ENCODE measurements at places on chromosomes 3 and 15.

- no peak for DNase-seq
Measured at GRCh38 chr3:190193210-190193609, 72.5 kb upstream of the P3H2 start.

GRCh38 chr3:127790882-127791183 is 31.5 kb downstream of the MGLL start:
- DNase-seq, result no peak

- DNase-seq, result no peak
Measured at GRCh38 chr3:42569593-42570142, 12.1 kb downstream of the SEC22C start.

DNA sequence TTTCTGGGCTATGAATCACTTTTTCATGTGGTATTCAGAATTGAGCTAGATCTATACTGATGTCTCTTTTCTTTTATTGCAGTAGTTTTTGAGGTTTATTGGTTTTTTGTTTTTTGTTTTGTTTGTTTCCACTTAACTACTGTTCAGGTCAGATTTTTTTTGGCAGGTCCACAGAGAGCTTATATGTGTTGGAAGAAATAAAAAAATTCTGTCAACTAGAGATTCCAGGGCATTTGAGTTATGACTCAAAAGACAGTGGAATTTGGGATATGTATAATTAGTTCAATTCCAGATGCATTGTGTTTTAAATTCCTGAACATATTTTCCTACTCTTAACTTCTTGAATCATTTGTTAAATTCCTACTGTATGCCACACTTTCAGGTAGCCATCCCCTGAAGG is 727.2 kb downstream of the SI start:
- DNase-seq, result no peak

GRCh38 chr3:122824465-122825381 is 29.9 kb downstream of the SLC49A4 start:
- DNase-seq, result no peak

DNA sequence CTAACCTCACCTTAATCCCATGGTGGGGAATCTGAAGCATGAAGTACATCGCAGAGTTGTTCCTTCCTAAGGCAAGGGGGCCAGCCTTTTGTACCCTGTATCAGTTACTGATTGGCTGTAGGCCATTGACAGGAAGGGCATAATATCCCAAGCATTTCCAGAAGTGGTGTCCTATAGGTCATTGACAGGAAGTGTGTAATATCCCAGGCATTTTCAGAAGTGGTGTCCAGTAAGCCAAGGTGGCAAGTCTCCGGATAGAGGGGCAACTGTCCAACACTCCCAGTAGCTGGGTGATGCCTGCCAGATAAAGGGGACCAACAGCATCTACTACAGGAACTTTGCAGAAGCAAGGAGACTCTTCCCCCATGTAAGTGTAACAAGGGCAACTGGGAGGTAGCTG is 52.1 kb upstream of the MYRIP start:
- DNase-seq, result no peak

DNA sequence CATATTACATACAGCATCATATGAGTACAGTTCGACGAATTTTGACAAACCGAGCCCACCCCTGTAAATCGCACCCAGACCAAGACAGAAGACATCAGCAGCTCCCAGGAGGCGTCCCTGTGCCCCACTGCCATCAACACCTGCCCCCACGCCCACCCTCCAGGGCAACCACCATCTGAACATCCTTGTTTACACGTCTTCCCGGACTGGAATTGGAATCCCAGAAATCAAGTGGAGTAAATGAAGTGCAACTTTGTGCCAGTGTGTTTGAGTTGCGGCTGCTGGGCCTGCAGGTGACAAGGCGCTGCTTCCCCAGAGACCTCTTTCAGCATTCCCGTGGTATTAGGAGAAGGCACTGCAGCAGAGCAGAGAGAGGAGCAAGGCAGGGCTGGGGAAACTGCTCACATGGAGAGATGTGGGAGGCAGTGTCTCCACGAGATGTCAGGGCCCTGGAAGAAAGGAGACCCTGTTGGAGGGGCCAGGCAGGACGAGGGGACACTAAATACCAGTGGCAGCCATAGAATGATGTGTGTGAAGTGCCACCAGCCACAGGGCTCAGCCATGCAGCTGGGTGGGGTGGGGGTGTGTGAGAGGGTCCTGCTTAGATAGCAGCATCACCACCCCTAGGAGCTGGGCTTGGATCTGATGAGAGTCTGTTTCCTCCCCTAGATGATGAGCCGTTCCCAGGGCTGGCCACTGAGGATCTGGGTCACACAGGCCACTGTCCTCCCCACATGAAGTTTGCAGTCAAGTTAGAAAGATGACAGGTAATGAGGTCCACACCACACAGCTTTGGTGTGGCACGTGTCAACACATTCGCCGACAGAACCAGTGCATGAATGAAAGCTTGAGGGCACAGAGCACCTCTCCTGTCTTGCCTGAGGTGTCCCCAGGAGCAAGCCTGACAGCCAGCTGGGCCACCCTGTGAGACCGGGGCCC is 33.4 kb upstream of the PCSK6 start:
- DNase-seq, result no peak

GRCh38 chr3:131847966-131848510 is 186.8 kb downstream of the CPNE4 start:
- DNase-seq, result no peak

GRCh38 chr3:24540821-24541220 is 46.2 kb upstream of the THRB start:
- DNase-seq, result no peak

DNA sequence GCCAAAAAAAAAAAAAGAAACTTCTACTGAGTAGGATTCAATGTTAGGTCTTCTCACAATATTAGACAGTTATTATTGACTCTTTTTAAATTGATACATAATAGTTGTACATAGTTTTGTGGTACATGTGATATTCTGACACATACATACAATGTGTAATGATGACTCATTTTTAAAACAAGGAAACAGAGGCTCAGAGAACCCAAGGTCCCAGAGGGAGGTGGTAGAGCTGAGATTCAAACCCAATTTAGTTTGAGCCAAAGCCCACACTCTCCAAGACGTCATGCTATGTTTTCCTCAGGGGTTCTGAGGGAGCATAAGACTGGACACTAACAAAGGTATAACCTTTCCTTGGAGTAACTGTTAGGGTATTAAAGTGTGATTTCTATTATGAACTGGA is 40.6 kb downstream of the MYO5C start:
- DNase-seq, result no peak

GRCh38 chr15:82986442-82986780 is 401 bp downstream of the RAMAC start:
- no peak for DNase-seq

GRCh38 chr15:38622304-38622703 is 57.7 kb upstream of the RASGRP1 start:
- no peak for DNase-seq

DNA sequence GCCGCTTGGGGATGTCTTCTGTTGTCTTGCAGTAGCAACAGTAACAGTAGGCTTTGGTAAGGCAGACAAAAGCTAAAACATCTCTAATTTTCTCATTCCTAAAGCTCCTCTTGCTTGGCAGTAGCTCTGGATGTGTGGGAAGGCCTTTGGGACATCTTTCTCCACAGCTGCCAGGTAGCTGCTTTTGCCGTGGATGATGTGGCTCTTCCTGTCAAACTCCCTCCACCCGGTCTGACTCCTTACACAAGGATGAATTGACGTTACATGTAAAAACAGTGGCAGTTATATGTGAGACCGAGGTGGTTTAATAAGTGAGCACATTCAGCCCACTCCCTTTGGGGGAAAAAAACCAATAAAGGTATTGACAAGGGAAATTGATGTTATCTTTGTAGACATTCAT is 309.1 kb downstream of the TUSC7 start:
- DNase-seq, result no peak

DNA sequence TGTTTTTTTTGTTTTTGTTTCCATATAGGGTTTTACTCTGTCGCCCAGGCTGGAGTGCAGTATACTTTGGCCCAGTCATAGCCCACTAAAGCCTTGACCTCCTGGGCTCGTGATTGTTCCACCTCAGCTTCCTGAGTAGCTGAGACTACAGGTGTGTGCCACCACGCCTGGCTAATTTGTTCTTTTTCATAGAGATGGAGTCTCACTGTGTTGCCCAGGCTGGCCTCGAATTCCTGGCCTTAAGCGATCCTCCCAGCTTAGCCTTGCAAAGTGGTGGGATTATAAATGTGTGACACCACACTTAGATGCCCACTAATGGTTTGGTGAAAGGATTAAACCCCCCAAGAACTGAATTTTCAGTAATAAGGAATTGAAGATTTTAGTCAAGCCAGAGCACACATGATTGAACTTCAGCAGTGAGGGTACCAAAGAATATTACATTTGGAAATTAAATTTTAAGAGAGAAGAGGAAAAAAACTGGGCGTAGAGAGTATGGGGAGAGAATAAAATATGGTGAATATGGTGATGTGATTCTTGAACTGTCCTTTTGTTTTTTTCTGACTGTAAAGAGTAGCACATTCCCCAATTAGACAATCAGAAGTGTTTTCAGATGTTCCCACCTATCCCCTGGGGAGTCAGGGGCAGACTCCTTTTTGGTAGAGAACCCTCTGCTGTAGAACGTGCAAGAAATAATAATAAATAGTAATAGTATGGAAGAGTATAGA is 208.1 kb downstream of the PTPRG start:
- DNase-seq, result no peak

DNA sequence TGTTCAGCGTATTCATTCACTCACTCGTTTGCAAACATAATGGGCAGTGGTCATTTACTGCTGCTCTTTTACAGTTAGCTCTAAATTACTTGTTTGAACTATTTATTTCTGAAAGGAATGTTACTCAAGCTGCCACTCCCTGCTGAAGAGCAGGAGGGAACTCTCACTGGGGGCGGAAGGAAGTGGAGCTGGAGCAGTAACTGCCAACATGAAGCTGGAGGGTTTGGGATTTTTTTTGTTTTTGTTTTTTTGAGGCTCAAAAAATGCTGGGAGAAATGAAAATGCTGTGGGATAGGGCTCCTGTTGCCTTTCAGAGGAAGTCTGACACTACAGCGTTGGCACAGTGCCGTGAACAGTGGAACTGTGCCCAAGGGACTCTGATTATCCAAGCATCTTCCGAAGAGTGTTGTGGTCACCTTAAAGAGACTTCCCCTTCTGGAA is 44.1 kb downstream of the SENP2 start:
- DNase-seq, result no peak

- no peak for DNase-seq
Measured at GRCh38 chr3:62361261-62361660, 12.1 kb downstream of the FEZF2 start.

DNA sequence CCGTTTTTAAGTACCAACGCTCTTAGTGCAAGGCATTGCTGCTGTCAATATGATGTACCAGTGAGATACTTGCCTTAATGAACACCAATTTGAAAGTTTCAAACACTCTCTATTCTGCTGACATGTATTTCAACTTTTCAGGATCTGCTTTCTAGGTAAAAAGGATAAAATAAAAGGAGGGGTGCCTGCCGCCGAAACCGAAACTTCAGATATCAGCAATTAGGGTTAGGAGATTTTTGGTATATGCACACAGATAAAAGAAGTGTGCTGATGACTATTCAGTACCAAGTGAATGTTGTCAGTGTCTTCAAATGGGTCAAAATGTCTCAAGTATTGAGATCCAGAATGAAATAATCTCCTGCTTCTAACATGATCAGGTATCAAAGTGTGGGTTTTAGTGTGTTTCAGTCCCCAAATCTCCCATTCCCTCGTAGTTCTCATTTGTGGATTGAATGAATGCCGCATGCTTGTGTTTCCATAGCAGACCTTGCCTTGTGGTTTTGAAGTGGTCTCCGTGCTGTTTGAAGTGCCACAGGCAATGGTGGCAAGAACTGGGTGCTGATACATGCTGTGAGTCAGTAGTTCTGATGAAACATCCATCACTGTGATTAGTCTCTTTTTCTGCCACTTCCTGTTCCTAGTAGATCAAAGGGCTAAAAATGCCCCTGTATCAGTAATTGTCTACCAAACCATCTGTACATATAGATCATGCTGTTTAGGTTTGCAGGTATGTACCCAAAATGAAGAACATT is 22.5 kb downstream of the CHST14 start:
- peak; percentile 38 for DNase-seq

DNA sequence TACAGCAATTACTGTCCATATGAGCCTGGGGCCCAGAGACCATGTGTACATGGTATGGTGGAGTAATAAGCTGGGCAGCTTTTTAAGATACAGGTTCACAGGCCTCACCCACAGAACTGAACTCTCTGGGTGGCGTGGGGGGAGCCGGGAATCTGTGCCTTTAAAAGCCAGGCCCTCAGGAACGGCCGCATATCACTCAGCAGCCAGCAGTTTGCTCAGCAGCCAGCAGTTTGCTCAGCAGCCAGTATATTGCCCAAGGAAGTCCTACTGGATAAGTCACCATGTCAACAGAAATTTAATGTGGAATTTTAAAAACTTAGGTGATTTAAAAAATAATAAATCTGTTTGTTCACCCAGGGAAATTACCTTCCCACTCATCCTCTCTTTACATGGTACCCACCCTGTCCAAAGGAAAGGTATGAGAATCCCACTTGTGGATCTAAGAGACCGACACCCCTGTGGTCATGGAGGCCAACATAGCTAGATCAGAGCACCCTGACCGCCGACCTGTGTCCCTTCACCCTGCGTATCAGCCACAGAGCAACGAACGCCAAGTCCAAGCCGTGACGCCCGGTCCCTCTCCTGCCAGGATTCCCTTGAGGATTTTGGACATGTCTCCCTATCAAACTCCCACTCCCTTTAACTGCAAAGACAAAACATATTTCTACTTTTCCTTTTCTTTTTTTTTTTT is 95.7 kb upstream of the CHRM5 start:
- no peak for DNase-seq

GRCh38 chr15:52427804-52428203 is 100.9 kb downstream of the MYO5A start:
- no peak for DNase-seq

DNA sequence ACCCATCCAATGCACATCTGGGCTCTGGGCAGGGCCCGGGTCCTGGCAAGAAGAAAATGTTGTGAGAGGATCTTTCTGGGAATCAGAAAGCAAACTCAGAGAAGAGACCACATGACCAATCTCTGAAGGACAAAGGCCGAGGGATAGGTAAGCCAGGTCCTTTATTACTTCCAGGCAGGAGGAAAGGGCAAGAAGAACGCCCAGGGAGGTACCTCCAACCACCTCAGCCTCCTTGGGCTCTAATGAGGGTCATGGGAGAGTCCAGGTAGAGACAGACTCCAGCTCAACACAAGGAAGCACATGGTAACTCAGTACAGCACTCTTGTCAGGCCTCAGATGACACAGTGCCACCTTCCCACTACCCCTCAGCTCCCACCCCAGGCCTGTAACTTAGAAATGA is 26.0 kb downstream of the ZNF445 start:
- DNase-seq, result no peak

GRCh38 chr3:171323938-171324536 is 136.2 kb downstream of the TNIK start:
- no peak for DNase-seq

- no peak for DNase-seq
Measured at GRCh38 chr3:37097776-37098175, 76.6 kb downstream of the LRRFIP2 start.

DNA sequence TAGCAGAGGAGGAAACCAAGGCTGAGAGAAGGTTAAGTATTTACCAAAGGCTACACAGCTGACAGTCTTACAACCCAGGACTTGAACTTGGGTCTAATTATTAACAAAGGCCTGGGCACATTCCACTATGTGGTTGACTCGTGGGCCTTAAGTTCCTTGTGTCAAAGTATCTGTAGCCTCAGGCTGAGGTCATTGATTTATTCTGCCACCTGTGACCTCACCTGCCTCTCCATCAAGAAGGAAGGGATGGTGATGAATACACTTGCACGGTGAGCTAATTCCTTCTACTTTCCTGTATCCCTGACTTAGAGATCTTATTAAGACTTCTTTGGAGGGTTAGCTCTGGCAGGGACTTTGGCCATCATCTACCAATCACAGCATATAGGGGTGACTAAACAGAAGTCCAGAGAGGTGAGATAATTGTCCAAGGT is 19.9 kb upstream of the LRRC58 start:
- no peak for DNase-seq

- no peak for DNase-seq
Measured at GRCh38 chr15:46293550-46293949, 658.7 kb downstream of the SQOR start.

Data from HL-60 (cell line).